ENCODE measurements at places on chromosomes 2 and 18.
A peak's percentile ranks its signal among the peaks of the same experiment; 100 is the strongest.

GRCh38 chr2:136238286-136239078 lies 120.5 kb upstream of the CXCR4 start:
- DNase-seq: no peak

GRCh38 chr2:237199577-237199976 lies 113.9 kb downstream of the COPS8 start:
- peak; percentile 12 for DNase-seq

DNA sequence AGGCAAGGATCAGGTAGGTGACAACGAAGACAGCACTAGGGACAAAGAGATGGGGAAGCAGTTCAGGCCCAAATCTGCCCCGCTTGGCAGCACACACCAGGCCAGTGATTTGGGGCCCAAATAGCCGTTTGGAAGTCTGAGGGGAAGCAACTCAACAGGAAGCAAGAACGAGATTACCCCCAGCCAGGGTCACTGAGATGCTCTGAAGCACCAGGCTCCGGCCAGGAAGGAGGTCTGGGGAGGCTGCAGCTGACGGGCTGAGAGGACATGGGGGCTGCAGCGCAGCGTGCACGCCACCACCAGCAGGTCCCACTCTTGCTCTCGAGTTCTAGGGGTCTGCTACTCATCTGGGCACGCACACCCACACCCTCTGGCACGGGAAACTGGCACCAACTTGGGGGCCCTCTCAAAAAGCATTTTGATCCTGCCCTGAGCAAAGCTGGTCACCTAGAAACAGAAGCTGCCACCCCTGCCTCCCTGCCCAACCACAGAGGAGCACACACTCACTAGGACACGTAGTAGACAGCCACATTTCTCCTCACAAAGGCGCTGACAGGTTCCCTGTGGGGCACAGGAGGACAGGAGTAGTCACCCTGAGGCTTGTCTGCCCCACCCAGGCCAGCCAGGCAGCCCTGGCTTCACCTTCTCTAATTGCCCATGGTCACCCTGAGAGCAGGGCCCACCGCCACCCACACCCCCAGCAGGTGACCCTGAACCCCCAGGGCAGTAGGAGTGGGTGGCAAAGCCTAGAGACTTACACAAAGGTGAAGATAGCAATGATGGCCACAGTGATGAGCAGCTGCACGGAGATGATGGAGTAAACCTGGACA lies 8.4 kb downstream of the PNKD start:
- DNase-seq: no peak

- no peak for DNase-seq
These were observed 20.1 kb upstream of the BMPR2 start for GRCh38 chr2:202355993-202356505.

DNA sequence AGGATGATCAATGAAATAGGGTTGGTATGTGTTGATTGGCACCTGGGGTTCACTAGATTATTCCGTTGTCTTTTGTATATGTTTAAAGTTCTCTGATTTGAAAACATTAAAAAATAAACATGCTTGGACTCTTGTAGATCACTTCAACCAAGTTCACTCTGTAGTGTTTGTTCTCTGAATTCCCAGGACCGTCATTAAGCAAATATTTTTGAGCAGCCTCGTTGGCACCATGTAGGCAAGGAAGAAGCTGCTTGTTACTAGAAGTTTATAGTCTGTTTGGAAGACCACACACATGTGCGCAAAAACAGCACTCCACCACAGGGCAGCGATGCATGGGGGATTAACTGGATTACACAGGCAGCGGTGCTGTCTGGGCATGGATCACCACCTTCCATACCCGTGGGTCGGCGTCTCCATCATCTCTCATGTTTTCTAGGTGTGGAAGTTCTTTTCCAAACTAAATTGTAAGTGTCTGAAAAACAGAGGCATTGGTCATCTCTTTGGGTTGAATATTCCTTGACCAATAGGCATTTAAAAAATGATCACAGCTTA lies 212.2 kb downstream of the FHOD3 start:
- no peak for DNase-seq

GRCh38 chr18:24561369-24561965 lies 101.0 kb downstream of the HRH4 start:
- no peak for DNase-seq

DNA sequence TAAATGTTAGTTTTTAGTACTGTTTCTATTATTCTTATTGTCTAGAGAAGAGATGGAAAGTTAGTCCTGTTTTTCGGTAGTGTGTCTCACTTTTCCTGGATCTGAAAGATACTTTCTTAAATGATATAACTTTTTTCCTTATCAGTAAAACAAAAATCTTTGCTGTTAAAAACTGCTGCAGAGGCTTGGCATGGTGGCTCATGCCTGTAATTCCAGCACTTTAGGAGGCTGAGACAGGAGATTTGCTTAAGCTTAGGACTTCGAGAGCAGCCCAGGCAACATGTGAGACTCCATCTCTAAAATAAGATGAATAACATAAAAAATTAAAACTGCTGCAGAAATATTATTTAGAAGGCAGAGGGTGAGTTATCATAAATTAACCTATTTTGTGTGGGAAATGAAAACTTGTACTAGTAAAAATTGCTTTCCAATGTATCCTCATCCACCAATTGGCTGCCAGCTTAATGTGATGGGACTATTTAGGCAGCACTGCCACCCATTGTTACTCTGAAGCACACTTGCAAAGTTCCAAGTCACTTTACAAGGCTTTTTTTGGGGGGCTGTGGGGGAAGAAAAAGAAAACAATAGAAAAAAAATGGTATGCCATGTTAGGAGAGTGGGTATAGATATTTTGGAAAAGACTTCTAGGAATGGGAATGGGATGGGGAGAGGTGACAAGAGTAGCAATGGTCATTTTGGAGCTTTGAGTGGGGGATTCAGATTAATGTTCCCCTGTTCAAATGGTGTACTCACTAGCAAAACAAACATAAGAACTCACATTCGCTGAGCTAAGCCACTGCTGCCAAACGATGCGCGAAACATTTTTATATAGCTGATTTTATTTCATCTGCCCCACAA lies 62.7 kb downstream of the MEIS1 start:
- DNase-seq: no peak

DNA sequence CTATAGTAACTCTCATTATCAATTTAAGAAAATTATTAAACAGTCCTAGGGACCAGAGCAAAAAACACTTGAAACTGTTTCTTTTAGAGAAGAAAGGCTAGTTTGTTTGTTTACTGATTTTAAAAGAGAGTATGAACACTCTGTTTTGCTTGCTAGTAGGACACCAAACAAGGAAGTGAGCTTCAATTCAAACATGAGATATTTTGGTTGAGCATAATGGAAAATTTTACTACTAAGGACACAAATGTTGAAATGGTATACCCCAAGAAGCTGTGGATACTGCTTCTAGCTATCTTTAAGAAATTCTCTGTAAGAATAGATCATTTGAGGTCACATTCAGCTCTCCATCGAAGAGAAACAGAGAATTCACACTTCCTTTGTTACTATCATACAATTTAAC lies 216.3 kb upstream of the SMAD7 start:
- DNase-seq: no peak

DNA sequence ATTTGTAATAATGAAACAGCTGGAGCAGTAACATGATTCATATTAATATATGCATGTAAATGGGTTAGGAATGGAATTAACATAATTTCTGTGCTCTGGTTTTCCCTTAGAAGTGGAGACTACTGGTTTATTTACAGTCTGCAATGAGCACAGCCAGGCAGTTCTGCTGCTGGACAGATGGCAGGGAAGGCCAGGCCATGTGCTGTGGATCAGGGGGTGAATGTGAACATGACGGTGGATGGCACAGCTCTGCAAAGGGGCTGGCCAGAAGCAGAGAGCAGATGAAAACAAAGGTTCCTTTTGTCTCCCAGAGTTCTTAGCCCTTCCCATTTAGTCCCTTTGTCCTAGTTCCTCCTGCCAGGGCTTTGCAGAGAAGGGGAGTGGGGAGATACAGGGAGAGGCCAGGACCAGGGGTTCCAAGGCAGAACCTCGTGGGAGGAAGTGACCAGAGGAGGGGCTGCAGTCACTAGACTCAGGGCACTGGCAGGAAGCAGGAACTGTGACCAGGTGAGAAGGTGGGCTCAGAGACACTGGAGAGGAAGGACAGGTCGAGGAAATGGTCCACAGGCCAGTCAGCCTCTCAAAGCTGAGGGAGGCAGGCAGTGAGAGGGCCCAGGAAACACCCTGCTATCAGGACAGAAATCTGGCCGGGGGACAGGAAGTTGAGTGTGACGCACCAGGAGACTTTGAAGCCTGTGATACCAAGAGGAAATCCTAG lies 112.9 kb upstream of the ATP8B1 start:
- DNase-seq: no peak
